ENCODE measurements at places on chromosomes 4 and X. TPM values are rescaled to one million over a fixed set of nuclear protein-coding genes. Genes with fewer than 3 reads are reported as not detected.

The CFAP299 gene
- not detected for total RNA-seq

The CLDN22 gene
- total RNA-seq, result not detected

The MAB21L2 gene
- total RNA-seq, result 93.9 TPM

The GYPA gene
- not detected for total RNA-seq

GRCh38 chr4:84269536-84270044 lies 229.5 kb downstream of the NKX6-1 start:
- DNase-seq, result no peak

- no peak for DNase-seq
Measured at GRCh38 chr4:165418073-165418472, 39.3 kb downstream of the CPE start.

GRCh38 chr4:147828331-147828905 lies 96.5 kb downstream of the ARHGAP10 start:
- no peak for DNase-seq

- DNase-seq, result no peak
Measured at GRCh38 chr4:147515220-147515936, 34.5 kb downstream of the EDNRA start.

DNA sequence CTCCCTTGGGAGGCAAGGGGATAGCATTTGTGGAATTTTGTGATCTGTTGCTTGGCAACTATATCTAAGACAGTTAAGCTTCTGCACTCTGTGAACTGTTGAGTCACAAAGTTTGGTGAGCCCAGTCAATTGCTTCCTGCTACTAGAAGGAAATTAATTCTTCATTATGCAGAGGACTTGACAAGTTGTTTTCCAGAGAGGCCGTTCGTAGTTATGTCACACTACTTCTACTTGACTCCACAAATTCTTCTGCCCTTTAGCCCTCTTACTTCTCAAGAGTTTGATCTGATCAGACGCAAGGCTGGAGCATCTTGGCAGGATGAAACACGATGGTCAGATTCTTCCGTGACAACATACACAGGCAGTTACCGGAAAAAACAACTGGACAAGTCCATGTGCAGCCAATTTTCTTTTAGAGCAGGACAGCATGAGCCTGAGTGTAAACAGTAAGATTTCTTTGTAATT lies at the start of gene C4orf51:
TSS of gene C4orf51 (plus strand) at position 156 of the 465 bp plus-strand sequence. CDS start at position 214, 58 bp downstream.
- no peak for DNase-seq
